NCI-H460 (cell line): ENCODE measurements at places on chromosomes 11 and 22. TPM values are rescaled to one million over a fixed set of nuclear protein-coding genes. Genes with fewer than 3 reads are reported as not detected.

The POU2AF3 gene
- 0.26 and 0.40 TPM in 2 replicates for total RNA-seq

The LRRC74B gene
- total RNA-seq, result not detected in 2 replicates

The RCOR2 gene
- 4.2 and 4.5 TPM in 2 replicates for total RNA-seq

The MMP8 gene
- not detected in 2 replicates for total RNA-seq

DNA sequence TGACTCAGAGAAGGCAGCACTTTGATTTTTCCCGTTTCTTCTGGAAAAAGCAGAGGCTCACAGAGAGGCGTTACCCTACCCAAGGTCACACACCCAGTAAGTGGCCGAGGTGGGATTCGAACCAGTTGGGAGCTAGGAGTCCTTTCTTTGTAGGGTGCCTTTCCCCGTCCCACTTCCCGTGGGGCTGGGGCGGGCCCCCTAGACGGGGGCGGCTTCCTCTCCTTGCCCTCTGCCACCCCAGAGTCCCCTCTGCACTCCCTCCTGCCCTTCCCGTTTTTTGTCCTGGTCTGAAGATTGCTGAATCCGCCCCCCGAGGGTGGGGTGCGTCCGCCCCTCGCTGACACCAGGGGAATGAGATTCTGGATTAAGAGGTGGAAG, 747 bp downstream of the TPCN2 start:
- DNase-seq, result no peak

- no peak for DNase-seq
Measured at GRCh38 chr11:24082860-24083259, 414.0 kb upstream of the LUZP2 start.

DNA sequence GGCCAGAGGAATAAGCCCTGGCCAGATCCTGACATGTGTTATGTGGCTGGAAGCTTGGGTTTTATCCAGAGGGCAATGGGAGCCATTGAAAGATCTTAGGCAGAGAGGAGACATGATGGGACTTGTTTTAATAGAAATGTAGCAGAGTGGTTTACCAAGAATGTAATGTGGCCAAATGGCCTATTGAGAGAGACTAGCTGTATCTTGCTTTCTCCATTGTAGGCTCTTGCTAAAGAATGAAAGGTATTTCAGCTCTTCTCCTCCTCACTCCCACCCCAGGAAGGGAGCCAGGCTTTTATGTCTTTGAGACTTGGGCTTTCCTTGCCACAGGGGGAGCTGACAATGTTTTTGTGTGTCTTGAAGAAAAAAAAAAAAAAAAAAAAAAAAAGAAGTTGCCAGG, 82.3 kb downstream of the TRIM29 start:
- no peak for DNase-seq

GRCh38 chr11:19683141-19683805, 29.4 kb upstream of the NAV2 start:
- no peak for DNase-seq

- DNase-seq, result no peak
Measured at GRCh38 chr11:119438599-119438998, 15.6 kb upstream of the THY1 start.

- DNase-seq, result no peak
Measured at GRCh38 chr11:34299284-34299972, 58.4 kb downstream of the ABTB2 start.

DNA sequence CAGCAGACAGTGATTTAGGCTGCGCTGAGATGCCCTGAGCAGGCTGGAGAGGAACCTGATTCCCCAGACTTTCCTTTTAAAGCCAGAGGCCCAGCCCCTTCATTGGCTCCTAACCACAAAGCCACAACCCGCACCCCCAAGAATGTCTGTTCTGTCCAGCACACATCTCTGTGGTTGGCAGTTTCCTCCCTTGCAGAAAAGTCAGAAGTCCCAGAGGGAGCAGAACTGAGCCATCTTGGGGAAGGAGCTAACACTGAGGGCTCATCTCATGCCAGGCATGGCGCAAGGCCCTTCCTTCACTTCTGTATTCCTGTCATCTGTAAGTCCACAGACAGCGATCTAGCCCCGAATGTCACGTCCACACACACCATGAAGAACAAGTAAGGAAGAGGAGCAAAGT, 97.1 kb upstream of the SYT13 start:
- DNase-seq, result no peak

DNA sequence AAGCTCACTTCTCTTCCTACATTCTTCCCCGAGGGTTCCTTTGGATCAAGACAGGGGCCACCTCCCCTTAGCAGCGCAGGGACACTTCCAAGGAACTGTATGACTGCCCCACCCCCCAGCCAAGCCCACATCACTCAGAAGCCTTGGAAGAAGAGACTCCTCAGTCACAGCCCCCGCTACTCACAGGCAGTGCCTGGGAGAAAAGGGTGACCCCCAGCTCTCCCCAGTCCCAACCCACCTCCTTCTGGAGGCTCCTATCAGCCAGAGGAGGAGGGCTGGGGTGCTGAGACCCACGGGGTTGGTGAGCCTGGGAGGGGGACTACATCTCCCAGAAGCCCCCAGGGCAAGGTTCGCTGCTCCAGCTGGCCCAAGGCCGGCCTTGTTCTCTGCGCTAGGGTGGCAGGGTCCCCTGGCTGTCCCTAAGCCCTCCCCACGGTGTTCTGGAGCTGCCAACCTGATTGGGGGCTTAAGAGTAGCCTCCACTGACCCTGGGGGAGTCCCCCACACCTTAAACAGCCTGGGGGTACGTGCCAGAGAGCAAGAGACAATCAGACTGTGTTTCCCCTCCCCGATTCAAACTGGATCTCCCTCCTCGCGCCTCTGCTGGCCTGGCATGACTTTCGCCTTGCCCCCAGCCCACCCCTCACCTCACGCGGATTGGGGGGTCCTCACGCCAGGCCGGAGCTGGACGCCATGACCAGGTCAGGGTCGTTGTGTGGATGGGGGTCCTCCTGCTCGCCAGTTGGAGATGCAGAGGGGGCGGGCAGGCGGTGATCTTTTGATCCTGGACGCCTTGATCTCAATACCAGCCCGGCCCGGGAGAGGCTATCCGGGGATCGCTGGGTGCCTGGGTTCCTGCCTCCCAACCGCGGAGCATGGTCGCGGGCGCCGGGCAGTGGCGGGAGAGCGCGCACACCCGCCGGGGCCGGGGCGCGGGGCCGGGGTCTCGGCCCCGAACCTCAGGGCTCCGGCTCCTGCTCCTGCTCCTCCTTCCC, 838 bp downstream of the BCL9L start:
- no peak for DNase-seq
